Smooth muscle cell of bladder (primary cell): ENCODE measurements at places on chromosomes 1 and 21. TPM values are rescaled to one million over a fixed set of nuclear protein-coding genes. Genes with fewer than 3 reads are reported as not detected.

GUCA2A gene
- total RNA-seq, result not detected in 2 replicates

LCE1D gene
- not detected in 2 replicates for total RNA-seq

KRTAP8-1 gene
- total RNA-seq, result not detected in 2 replicates

VWA5B1 gene
- total RNA-seq, result not detected in 2 replicates

RNASEL gene
- 12.9 and 13.4 TPM in 2 replicates for total RNA-seq

ISG15 gene
- total RNA-seq, result 103 and 131 TPM in 2 replicates

GCSAML gene
- total RNA-seq, result not detected in 2 replicates

GJA5 gene
- total RNA-seq, result 0.09 TPM in 1 of 2 replicates, not detected in the other

DIRAS3 gene
- 2.5 and 2.8 TPM in 2 replicates for total RNA-seq

RGS16 gene
- total RNA-seq, result 0.71 and 2.4 TPM in 2 replicates

CDK18 gene
- under 0.01 and 0.55 TPM in 2 replicates for total RNA-seq

CD34 gene
- 0.14 and 0.28 TPM in 2 replicates for total RNA-seq

ZNF697 gene
- 8.7 and 10.2 TPM in 2 replicates for total RNA-seq

FLG gene
- under 0.01 TPM in 2 replicates for total RNA-seq

SPRR2E gene
- total RNA-seq, result not detected in 2 replicates

NIPAL3 gene
- total RNA-seq, result 35.6 and 39.4 TPM in 2 replicates

GNG4 gene
- total RNA-seq, result 3.2 and 3.7 TPM in 2 replicates

KIF26B gene
- 7.8 and 25.8 TPM in 2 replicates for total RNA-seq

MTF1 gene
- total RNA-seq, result 2.3 TPM in 2 replicates

RPAP2 gene
- total RNA-seq, result 5.1 and 10.2 TPM in 2 replicates

IQCC gene
- total RNA-seq, result 1.0 and 1.3 TPM in 2 replicates

OR2L3 gene
- not detected in 2 replicates for total RNA-seq

GNAI3 gene
- 11.7 and 13.7 TPM in 2 replicates for total RNA-seq

UBL4B gene
- total RNA-seq, result not detected in 2 replicates

DLGAP3 gene
- total RNA-seq, result under 0.01 TPM in 2 replicates

PROK1 gene
- 0.14 TPM in 1 of 2 replicates, not detected in the other for total RNA-seq

SPRR2A gene
- total RNA-seq, result not detected in 2 replicates

NHLH1 gene
- under 0.01 TPM in 1 of 2 replicates, not detected in the other for total RNA-seq

ESPN gene
- total RNA-seq, result not detected in 2 replicates

KCNN3 gene
- total RNA-seq, result under 0.01 and 0.18 TPM in 2 replicates

ACTN2 gene
- total RNA-seq, result 0.09 and 0.14 TPM in 2 replicates

LAMC2 gene
- total RNA-seq, result 8.5 and 12.5 TPM in 2 replicates

ERG gene
- total RNA-seq, result 0.28 and 0.43 TPM in 2 replicates

GJA9 gene
- under 0.01 TPM in 1 of 2 replicates, not detected in the other for total RNA-seq

LEMD1 gene
- total RNA-seq, result not detected in 2 replicates

KRTAP10-2 gene
- total RNA-seq, result not detected in 2 replicates

IL12RB2 gene
- not detected in 2 replicates for total RNA-seq

RIPPLY3 gene
- not detected in 2 replicates for total RNA-seq

SLC6A9 gene
- 5.2 and 11.4 TPM in 2 replicates for total RNA-seq

LRRC71 gene
- total RNA-seq, result not detected in 2 replicates

CHAF1B gene
- 0.43 and 0.55 TPM in 2 replicates for total RNA-seq

OR6Y1 gene
- not detected in 2 replicates for total RNA-seq

HMGCL gene
- 52.0 and 53.9 TPM in 2 replicates for total RNA-seq

ARHGEF19 gene
- 3.7 and 5.5 TPM in 2 replicates for total RNA-seq

PPT1 gene
- total RNA-seq, result 55.0 and 57.3 TPM in 2 replicates

AADACL4 gene
- total RNA-seq, result under 0.01 and 0.83 TPM in 2 replicates

KCNE1 gene
- 0.55 and 0.85 TPM in 2 replicates for total RNA-seq

TSPEAR gene
- total RNA-seq, result not detected in 2 replicates
